ENCODE measurements at places on chromosomes 3 and 15.

GRCh38 chr3:85584779-85585356, 626.1 kb downstream of the CADM2 start:
- no peak for DNase-seq

DNA sequence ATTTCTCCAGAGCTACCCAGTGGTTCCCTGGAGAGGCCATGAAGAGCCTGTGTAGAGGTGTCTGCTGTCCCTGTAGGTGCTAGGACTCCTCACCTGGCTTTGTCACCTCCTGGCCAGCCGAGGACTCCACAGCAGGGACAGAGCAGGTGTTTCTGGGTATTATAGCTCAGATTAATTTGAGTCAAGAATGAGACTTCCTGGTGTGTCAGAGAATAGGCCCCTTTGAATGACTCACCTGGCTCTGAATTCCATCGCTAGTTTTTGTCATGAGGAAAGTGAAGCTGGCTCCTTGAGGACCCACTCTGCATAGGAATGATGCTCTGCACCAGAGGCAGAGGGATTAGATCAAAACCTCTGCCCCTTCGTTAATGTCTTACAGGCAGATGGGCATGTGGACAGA, 167.5 kb upstream of the TOPAZ1 start:
- no peak for DNase-seq

GRCh38 chr3:8416965-8417364, 84.7 kb upstream of the LMCD1 start:
- no peak for DNase-seq

DNA sequence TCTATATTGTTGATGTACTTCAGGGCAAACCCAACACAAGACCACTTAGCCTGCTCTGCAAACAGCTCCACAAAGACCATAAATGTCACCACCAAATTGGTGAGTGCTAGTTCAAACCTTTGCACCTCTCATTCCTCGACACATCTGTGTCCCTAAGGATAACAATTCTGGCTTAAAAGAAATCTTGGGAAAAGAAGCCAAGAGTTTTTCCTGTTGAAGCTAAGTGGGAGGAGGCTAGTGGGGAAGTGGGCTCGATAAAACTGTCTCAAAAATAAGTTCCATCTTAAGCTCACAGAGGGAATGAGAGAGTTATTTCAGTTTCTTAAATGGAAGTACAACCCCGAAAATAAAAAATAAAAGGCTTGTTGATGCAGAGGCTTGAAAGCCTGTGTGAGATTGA, 40.4 kb upstream of the PRICKLE2 start:
- no peak for DNase-seq

DNA sequence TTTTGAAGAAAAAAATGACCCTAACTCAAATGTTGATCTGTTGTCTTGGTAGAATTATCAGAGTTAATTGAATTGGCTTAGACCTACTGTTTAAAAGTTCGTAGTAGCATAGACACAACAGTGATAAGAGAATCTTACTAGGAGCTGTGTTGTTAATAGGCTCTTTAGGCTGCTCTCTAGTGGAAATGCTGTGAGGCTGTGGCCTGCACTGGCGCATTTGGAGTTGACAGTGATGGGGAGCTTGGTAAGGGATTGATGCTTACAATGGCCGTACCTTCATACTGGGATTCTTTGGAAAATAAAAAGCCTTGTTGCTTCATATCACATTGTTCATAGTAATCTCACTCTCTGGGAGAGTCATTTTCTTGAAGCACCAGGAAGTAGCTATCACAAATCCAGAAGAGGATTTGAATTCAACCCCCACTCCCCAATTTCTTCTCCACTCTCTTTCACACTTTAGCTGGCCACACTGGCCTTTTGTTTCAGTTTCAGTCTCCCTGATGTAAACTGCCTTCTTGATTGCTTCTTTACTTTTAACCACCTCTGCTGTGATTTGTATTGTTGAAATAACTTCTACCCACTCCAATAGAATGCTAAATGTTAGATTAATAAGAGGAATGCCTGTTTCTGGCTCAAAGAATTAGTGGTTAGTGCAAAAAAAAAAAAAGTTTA, 56.6 kb downstream of the CEP63 start:
- no peak for DNase-seq

DNA sequence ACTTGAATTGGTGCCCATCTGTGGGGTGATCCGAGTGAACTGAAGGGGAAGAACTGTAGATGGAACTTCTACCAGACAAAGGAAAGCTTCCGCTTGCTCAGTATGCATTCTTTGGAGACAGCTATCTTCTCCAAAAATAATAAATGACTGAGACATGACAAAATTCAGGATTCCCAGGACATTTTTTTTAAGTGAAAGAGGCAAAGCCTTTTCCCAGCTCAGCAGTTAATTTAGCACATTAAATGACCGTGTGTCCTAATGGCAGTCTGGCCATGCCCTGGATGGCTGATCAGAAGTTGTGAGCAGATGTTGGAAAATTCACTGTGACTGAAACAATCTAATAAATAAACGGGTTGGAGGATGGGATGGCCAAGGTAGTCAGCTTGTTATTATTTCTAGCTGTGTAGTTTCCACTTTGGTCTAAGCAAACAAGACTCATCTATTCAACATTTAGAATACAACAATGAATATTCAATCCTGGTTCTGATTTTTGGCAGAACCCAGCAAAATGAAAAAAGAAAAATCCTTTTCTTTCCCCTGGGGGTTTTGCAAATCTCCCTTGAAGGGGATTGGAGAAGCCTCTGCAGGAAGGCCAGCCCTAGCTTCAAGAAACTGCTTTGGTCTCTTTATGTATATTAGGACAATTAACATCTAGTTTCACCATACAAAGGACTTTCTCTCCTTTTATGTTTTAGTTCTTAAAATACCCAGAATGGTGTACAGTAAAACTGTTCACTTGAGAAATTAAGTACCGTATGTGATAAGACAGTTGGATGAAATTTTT, 540.9 kb upstream of the MDFIC2 start:
- no peak for DNase-seq

DNA sequence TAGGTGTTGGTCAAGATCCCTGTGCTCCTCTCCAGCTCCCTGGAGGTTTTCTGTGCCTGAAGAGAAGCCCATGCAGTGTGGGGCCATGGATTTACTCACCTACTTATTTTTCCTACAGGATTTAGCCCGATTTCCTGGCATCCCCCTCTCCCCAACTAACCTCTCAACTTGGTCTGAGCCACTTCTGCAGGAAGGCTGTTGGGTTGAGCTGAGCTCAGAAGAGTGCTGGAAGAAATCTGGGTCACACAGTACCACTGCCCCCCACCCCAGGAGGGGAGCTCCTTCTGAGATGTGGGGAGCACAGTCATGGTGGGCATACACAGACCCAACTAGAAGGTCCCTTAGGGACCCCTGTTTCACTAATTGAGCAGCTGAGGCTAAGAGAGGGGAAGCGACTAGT, 34.4 kb upstream of the SLCO2A1 start:
- peak; percentile 74 for DNase-seq

DNA sequence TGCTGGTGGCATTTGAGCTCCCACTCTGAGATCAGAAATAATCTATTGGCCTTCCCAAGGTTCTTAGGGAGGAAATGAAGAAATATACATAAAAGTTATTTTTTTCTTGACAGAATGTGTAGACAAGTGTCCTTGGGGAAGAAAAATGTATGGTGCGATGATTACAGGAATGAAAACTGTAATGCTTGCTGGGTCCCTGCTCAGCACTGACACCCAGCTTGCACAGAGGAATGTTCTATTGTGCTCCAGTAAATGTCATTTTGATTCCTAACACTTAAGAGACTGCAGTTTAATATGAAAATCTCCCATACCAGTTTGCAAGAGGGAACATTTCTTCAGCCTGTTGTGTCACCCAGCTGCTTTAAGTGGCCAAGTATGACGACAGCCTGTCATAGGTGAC, 271.3 kb upstream of the TPM1 start:
- DNase-seq, result no peak

GRCh38 chr3:36648241-36649034, 115.9 kb downstream of the DCLK3 start:
- no peak for DNase-seq

- DNase-seq, result no peak
These were observed 514.8 kb downstream of the MAGI1 start for GRCh38 chr3:65523878-65524277.

DNA sequence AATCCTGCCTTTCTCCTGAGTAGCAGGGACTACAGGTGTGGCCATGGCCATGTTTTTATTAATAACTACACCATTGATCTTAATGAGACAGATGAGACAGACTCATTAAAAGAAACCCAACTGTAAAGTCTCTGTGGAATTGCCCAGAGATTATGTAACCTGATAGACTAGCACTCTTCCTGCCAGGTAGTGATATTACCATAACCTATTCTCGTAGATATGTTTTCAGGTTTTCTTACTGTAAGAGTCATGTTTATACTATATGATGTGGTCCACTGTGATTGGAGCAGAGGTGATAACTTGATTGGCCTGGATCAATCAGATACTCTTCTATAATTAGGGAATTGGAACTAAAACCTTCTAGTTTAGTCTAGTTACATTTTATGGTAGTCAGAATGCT, 93.7 kb downstream of the NFKBIZ start:
- no peak for DNase-seq

- DNase-seq, result no peak
These were observed 488.8 kb downstream of the FOXP1 start for GRCh38 chr3:71094658-71095209.

- DNase-seq, result no peak
These were observed 4.5 kb downstream of the DNAJC13 start for GRCh38 chr3:132421832-132422231.
